CD4-positive, alpha-beta T cell treated with Interleukin-15 for 4 hours (primary cell): ENCODE measurements at places on chromosomes 12 and 14.

GRCh38 chr14:105641075-105641937, 114.9 kb downstream of the TMEM121 start:
- DNase-seq: no peak

- DNase-seq: no peak
Observed at GRCh38 chr14:71690478-71690877, 241.8 kb upstream of the RGS6 start.

DNA sequence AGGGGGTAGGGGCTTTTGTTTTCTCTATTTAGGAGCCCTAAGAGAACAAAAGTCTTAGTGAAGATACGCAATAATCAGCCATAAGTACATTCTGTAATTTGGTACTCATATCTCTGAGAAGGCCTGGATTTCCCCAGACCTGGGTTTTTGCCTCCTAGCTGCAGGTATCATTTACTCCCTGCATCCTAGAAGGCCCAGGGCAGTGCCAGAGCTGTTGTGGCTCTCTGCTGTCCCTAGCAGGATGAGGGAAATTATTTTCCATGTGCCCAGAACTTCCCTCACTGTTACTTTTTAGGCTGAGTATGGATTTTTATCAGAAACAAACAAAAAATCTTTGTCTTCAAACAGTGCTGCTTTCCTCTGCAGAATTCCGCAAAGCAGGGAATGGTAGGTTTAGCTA, 192.5 kb upstream of the SYT1 start:
- no peak for DNase-seq

GRCh38 chr14:100895411-100895810, 8.1 kb downstream of the RTL1 start:
- DNase-seq: no peak
